ENCODE measurements at places on chromosomes 3 and 15. TPM values are rescaled to one million over a fixed set of nuclear protein-coding genes. Genes with fewer than 3 reads are reported as not detected.

DNA sequence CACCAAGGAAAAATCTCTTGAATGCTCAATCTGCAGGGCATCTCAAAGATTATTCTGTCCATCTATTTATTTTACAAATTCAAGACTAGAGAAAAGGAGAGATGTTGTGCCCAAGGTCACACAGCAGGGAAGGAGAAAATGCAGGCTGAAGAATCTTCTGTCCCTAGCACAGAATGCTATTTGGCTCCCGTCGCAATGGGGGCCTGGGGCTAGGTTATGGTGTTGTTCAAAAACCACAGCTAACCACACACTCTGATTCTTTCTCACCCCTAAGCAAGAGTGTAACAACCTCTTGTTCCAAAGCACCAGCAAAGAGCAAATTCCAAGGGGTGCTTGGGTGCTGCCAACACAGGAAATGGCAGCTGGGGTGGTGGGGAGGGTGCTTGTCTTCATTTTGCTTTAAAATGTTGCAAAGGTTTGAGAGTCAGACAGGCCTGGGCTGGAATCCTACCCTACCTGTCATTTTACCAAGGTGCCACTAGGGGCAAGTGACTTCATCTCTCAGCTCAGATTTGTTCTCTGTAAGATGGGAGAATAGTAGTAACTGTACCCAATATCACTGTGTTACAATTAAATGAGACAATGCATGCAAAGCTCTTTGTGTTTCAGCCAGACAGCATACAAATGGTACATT lies 112.5 kb downstream of the ADAMTS9 start:
- H3K4me3 ChIP-seq = no peak overlapping the region
- no peaks in the 10 kb centered on the region for H3K27me3 ChIP-seq
- H3K27ac ChIP-seq = no peak overlapping the region
- no peaks in the 10 kb centered on the region for H3K36me3 ChIP-seq
- no peaks in the 10 kb centered on the region for H3K4me1 ChIP-seq
- DNase-seq = no peak

- H3K4me3 ChIP-seq = no peak overlapping the region
- H3K4me1 ChIP-seq = no peaks in the 10 kb centered on the region
- H3K27ac ChIP-seq = no peak overlapping the region
- H3K27me3 ChIP-seq = no peaks in the 10 kb centered on the region
- no peaks in the 10 kb centered on the region for H3K36me3 ChIP-seq
- no peak for DNase-seq
These were observed 366.8 kb upstream of the UMPS start for GRCh38 chr3:124363476-124363875.

The SCG3 gene
- 1.5 TPM for total RNA-seq

- H3K4me3 ChIP-seq = no peak overlapping the region
- DNase-seq = no peak
- no peak overlapping the region for H3K27ac ChIP-seq
- H3K27me3 ChIP-seq = no peaks in the 10 kb centered on the region
- H3K4me1 ChIP-seq = no peaks in the 10 kb centered on the region
- H3K36me3 ChIP-seq = no peaks in the 10 kb centered on the region
These were observed 168.0 kb downstream of the GMNC start for GRCh38 chr3:190694335-190695001.

DNA sequence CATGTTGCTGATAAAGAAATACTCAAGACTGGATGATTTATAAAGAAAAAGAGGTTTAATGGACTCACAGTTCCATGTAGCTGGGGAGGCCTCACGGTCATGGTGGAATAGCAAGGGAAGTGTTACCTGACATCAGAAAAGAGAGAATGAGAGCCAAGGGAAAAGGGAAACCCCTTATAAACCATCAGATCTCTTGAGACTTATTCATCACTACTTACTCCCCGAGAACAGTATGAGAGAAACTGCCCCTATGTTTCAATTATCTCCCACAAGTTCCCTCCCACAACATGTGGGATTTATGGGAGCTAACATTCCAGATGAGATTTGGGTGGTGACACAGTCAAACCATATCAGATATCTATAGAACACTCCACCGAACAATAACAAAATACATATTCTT lies 904.6 kb downstream of the PDCD6IP start:
- H3K4me1 ChIP-seq = no peaks in the 10 kb centered on the region
- H3K27ac ChIP-seq = no peak overlapping the region
- no peak overlapping the region for H3K4me3 ChIP-seq
- no peak for DNase-seq
- H3K27me3 ChIP-seq = no peaks in the 10 kb centered on the region

The DPPA4 gene
- not detected for total RNA-seq

The LRRC49 gene
- total RNA-seq = 8.8 TPM

The PIF1 gene
- total RNA-seq = 6.6 TPM

GRCh38 chr3:18745472-18745871 lies 320.3 kb upstream of the SATB1 start:
- no peaks in the 10 kb centered on the region for H3K36me3 ChIP-seq
- no peak for DNase-seq
- H3K27me3 ChIP-seq = no peaks in the 10 kb centered on the region
- H3K27ac ChIP-seq = no peak overlapping the region
- H3K4me1 ChIP-seq = no peaks in the 10 kb centered on the region
- H3K4me3 ChIP-seq = no peak overlapping the region

The GOLGA8N gene
- 13.8 TPM for total RNA-seq

The DNAH12 gene
- 0.25 TPM for total RNA-seq

- no peak overlapping the region for H3K27ac ChIP-seq
- H3K4me1 ChIP-seq = peaks cover 14% of the 10 kb centered on the region
- H3K27me3 ChIP-seq = no peaks in the 10 kb centered on the region
- DNase-seq = no peak
These were observed 5.2 kb downstream of the WDR5B start for GRCh38 chr3:122410639-122411038.

DNA sequence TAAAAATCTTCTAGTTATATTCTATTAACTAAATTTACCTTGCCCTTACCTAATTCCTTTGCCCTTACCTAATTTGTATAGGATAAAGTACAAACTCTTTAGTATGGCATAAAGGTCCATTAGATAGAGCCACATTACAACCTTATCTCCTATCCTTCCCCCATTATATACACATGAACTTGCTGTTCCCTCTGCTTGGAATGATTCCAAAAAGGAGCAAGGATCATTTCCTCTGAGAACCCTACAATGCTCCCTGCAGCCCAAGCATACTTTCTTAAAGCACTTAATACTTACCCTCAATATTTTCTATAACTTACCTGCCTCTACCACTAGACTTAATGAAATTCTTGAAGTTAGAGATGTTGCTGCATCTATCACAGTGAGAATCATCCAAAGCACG lies 118.9 kb upstream of the CCDC54 start:
- no peaks in the 10 kb centered on the region for H3K36me3 ChIP-seq
- no peak overlapping the region for H3K27ac ChIP-seq
- no peak overlapping the region for H3K4me3 ChIP-seq
- H3K27me3 ChIP-seq = no peaks in the 10 kb centered on the region
- no peaks in the 10 kb centered on the region for H3K4me1 ChIP-seq

GRCh38 chr3:143242691-143243090 lies 123.1 kb downstream of the CHST2 start:
- peaks cover 14% of the 10 kb centered on the region for H3K4me1 ChIP-seq
- DNase-seq = no peak
- no peaks in the 10 kb centered on the region for H3K27me3 ChIP-seq
- no peak overlapping the region for H3K27ac ChIP-seq

- no peak overlapping the region for H3K27ac ChIP-seq
- H3K27me3 ChIP-seq = no peaks in the 10 kb centered on the region
- no peak for DNase-seq
- no peaks in the 10 kb centered on the region for H3K36me3 ChIP-seq
- H3K4me1 ChIP-seq = no peaks in the 10 kb centered on the region
These were observed 44.6 kb downstream of the FMN1 start for GRCh38 chr15:33149919-33150318.

The CFAP100 gene
- total RNA-seq = not detected

Measured in vagina (tissue), 2 donors.